ENCODE measurements at places on chromosomes 4 and X.

DNA sequence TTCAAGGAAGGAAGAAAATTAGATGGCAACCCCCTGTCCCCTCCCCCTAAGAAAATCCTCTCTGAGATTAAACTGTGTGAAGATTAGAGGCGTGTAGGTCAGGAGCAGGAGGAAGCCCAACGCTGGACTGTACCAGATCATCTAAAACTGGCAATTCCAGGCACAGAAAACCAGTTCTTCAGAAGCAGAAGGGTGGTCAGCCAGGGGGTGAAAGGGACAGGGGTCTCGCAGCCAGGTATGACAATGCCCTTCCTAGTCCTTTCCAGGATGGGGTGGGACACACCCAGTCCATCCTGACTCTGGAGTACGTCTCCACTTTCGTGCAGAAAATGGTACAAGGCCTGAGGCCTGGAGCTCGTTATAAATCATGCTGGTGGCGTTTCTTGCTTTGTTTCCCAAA lies 3.3 kb upstream of the RHOH start:
- no peak for DNase-seq

DNA sequence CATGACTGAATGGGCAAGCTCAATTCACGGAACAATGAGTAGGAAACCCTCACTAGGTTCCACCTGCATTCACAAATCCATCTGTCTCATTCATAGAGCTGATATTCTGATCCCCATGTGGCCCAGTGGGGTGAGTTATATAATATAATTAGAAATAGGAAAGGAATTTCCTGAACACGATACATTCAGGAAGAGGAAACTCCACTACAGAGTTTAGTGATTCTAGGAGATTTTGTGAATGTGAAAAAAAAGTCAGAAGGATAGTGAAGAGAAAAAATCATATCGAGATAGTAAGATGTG lies 471.2 kb downstream of the GASK1B start:
- no peak for DNase-seq

GRCh38 chrX:44643723-44644122 lies 101.1 kb upstream of the FUNDC1 start:
- no peak for DNase-seq

DNA sequence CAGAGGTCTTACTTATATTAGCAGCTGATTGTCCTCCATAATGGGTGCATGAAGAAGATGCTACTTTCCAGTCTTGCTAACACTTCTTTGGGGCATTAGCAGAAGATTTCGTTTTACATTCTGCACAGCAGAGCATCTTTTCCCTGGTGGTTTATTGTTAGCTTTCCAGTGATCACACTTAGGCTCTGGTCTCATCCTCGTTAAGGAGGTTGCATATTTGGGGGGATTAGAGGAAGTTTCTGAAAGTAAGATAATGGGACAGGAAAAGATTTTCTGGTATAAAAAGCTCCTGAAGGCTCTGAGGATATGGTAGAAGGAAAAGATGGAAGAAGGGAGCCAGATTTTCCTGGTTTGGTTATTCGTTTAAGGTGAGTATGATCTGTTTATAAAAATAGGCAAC lies 134.1 kb downstream of the GATB start:
- DNase-seq, result no peak

DNA sequence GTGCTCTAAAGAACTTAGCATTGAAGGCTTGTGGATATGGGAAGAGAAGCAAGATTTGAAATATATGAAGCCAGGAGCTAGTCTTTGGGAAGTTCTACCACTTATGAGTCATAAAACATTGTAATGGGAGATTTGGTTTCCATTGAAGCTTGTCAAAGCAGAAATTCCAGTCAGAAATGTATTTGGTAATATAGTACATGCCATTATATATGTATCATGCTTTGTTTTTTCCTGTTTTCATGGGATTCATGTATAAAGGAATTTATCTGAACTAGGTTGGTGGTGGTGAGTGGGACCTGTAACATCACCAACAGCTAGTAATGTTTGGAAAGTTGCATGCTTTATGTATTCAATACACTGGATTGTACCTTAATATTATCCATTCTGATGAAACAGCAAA lies 14.6 kb upstream of the DCAF8L2 start:
- no peak for DNase-seq

GRCh38 chr4:3875466-3875865 lies 109.3 kb downstream of the ADRA2C start:
- DNase-seq, result no peak

DNA sequence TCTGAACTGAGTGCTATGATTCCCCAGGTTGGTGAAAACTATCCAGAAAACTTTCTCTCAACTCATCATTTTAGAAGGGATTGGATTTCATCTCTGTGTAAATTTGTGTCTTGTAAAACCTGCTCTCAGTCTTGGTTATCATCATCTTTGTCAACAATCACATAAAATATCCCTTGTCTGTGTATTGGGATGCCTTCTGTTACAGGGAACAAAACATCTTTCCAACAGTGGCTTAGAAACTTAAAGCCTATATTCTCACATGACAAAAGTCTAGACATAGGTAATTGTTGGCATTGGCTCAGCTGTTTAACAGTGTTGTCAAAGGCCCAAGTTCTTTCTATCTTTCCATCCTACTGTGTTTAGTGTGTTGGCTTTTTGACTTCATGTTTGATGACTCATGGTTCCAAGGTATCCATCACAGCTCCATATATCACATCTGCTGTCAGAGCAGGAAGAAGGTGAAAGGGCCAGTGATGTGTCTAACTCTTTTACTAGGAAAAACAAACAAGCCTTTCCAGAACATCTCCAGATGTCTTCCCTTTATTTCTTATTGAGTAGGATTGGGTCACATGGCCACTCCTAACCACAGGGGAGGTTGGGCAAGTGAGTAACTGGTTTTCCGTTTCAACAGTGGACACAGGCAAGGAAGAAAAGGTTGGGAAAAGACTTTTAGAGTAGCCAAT lies 65.0 kb downstream of the PHEX start:
- DNase-seq, result no peak

- no peak for DNase-seq
Measured at GRCh38 chrX:140608111-140608510, 101.4 kb upstream of the LINC00632 start.

- DNase-seq, result no peak
Measured at GRCh38 chrX:8090482-8090881, 80.6 kb downstream of the VCX2 start.

DNA sequence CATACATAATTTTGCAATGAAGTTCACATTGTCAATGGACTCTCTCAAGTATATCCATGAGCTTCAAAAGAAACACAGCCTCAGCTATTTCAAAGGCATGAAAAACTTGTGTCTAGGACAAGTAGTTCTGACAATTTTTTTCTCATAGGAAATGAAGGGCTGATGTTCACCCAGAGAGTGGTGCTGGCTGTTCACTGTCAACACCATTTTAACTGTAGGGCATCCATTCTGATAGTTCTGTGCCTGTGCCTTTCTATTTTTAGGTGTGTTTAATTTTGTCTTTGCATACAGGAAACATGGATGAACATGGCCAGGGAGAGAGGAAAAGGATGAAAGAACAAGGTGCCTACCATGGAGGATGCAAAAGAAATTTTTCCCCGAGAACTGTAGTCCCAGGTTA lies 135.3 kb upstream of the MAP9 start:
- no peak for DNase-seq

DNA sequence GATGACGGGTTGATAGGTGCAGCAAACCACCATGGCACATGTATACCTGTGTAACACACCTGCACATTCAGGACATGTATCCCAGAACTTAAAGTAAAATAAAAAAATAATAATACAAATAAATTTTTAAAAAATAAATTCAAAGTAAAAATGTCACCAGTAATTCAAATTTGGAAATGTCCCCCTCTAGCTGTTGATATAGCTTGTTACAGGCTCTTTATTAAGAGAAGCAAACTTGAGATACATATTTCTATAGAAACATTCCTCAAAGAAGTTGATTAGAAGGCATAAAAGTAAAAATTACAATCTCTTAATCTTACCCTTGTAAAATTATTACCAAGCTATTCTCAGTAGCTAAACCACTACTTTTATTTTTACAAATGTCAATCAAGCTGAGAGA lies 1397.0 kb downstream of the FAM133A start:
- no peak for DNase-seq

GRCh38 chr4:4618847-4619246 lies 77.0 kb upstream of the STX18 start:
- no peak for DNase-seq

DNA sequence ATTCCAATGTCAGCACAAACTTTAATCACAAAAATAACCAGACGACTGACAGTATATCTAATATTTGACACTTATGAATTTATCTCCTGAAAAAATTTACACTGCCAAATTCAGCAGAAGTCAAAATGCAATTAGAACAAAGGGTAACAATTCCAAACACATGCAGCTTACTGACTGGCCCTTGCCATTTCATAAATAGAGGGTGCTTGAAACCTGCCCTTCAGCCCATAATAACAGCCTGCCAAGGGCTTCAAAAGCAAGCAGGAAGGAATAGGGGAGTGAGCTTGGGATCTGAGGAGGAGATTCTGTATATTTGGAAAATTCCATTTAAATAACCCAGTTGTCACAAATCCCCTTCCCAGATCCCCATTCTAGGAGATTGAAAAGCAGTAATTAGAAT lies 66.1 kb upstream of the IQCM start:
- DNase-seq, result no peak

DNA sequence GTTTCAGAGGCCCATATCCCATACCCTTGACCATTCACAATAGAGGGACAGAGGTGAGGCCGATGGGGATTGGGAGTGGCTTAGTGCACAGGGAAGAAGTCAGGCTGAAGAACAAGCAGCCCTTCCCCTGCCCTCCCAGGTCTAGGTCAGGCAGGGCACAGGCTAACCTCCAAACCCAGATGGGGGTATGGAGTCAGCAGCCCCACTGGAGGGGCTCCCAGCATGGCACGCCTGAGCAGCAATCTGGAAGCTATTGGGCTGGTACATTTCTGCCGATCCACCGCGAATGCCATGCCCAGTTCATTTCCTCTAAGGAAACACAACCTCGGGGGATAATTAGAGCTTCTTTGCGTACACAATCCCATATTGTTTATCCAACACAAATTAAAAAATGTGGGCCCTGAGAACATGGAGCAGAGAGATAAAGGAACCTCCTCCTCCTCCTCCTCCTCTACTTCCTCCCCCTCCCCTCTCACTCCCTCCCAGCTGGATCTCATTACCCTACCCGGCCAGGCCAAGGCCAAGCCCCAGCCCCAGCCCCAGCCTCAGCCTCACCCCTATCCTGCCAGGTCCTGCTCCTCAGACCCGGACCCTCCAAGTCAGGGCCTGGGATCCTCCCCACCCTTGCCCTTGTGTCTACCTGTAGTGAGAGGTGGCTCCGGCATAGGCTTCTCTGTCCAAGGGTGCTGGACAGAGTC lies 83.0 kb downstream of the PJA1 start:
- no peak for DNase-seq

- no peak for DNase-seq
Measured at GRCh38 chr4:181971411-181971810, 271.8 kb upstream of the TENM3 start.

DNA sequence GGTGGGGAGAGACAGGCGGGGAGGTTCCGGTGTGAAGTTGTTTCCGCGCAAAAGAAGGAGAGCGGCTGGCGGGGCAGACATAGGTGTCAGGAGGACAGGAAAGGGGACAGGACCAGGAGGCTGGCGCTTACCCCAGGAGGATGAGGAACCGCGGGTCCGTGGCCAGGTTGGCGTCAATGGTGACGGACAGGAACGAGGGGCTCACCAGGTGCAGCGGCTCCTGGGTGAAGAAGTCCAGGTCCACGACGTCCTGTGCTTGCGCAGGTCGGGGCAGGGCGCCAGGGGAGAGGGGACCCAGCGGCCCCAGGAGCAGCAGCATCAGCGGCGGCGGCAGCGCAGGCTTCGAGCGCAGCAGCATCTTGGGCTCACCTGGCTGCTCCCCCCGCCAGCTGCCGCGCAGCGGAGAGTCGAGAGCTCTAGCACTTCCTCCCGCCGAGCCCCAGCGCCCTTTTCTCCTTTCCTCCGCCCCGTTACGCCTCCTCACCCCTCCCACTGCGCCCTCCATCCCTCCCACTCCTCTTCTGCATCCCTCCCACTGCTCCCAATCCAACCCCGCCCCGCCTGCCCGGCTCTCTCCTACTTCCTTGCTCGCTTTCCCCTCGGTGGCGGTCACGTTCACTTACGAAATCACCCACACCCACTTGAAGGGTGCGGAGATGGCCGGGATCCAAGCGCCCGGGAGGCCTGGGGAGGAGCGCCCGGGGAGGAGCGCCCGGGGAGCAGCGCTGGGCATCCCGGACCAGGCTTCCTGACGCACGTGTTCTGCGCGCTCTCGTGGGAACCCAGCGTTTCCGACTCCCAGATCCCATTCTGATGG lies at the start of gene HPSE:
TSS of gene HPSE (minus strand) at position 424 of the 817 bp plus-strand sequence. CDS start at position 358, 66 bp downstream.
- peak; percentile 21 for DNase-seq

DNA sequence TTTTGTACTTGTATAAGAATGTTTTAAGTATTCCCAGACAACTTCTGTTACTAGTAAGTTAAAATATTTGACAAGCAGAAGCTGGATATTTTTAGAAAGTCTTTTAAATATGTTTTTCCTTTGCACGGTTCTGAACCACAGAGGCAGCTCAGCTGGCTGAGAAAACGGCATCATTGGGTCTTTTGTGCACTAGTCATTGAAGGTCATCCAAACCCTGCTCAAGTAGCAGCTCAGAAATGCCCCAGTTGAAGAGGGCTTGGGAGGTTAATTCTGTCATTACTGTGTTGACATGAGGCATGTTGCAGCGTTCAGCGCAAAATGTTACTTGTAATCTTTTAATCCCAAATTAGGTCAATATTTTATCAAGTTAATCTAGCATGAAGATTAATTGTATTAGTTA lies 383.7 kb upstream of the FAM241A start:
- no peak for DNase-seq

DNA sequence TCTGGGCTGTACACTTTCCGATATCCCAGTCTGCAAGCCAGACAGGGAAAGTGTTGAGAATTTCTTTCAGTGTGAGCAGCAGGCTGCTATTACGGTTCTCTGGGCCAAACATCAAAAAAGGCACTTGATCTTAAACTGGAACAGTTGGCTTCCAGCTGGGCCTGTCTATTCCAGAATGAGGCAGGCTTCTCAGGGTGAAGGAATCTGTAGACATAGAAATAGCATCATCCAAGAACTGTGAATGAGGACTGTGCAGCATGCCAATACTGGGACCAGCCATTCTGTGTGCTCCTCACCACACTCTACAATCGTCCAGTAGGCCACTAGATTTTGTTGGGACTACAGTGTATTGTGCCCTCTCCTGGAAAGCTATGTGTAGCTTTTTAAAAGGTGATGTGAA lies 31.1 kb downstream of the ART3 start:
- DNase-seq, result no peak

DNA sequence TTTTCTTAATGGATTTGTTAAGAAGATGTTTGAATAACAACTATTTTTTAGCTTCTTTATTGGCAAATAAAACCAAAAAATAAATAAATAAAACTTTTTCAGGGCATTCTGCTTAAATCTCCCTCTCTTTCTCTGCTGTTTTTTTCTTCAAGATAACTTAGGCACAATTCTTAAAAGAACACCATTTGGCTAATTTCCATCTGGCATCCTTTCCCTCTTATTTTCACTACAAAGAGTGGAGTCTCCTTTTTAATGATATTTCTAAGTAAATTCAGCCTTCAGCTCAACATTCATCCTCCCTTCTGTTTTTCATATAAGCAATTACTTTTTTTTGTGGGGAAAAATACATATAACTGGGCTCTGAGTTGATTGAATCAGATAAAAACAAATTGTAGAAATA lies 88.1 kb downstream of the PCDH7 start:
- DNase-seq, result no peak

Measured in amniotic stem cell (primary cell).